LHCN-M2 (cell line): ENCODE measurements at places on chromosomes 6 and 20.
A peak's percentile ranks its signal among the peaks of the same experiment; 100 is the strongest.

- DNase-seq: peak; percentile 27
Measured at GRCh38 chr6:24719125-24719971, at the start of gene C6orf62. Gene C6orf62 (minus strand): TSS chr6:24719154. CDS start chr6:24718668, 486 bp downstream.

DNA sequence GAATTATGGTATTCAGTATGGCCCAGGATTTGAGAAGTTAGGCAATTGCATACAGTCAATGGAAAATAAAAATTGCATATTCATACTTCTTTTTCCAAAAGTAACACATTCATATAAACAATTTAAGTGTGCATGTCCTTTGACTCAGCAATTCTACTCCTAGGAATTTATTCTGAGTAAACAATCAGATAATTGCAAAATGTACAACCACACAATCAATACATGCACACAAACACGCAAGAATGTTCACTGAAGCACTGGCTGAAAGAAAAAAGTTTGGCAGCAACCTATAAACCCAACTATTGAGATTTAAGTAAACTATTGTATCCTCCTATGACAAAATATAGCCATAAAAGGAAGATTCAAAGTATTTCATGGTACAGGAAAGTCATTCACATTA lies 1.6 kb downstream of the CYP39A1 start:
- no peak for DNase-seq

DNA sequence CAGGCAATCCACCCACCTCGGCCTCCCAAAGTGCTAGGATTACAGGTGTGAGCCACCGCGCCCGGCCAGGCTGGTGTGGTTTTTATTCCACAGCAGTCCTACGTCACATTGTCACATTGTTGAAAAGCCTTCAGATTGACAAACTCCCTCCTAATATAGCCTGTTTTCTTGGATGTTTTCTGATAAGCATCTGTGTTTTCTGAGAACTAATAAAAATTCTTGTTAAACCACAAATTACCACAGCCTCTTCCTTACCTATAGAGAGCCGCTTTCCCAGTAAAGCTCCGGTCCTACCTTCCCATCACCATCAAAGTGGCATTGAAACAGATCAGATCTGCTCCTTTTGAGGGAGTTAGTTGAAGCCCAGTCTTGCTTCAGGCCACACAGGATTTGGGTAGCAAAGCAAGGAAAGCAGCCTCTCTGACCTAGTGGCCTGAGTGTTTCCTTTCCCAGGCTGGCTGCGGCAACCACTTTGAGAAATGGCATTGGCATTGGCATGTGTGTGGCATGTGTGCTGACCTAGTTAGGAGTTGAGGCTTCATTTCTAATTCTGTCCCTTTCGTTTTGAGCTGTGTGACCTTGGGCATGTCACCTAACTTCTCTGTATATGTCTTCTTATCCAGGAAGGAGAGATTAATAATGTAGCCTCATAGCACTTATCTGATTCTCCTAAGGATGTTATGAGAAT lies 1.7 kb upstream of the PKIG start:
- no peak for DNase-seq

DNA sequence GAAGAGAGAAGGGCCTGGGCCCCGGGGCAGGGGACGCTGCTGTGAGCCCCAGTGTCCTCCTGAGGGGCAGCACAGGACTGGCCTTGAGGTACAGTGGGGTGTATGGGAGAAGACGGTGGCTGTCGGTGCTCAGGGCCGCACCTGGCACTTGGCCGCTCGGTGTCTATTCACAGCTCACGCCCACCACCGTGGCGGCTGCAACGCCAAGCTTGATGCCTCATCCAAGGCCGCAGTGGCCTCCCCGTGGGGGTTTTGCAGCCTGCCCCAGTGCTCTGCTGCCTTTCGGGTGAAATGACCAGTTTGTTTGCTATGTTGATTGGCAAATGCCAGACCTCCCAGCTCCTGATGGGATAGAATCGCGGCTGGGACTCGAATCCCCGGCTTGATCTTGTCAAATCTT lies 79.5 kb upstream of the SLCO4A1 start:
- DNase-seq: no peak

- no peak for DNase-seq
Measured at GRCh38 chr6:6741264-6741663, 152.7 kb downstream of the LY86 start.

DNA sequence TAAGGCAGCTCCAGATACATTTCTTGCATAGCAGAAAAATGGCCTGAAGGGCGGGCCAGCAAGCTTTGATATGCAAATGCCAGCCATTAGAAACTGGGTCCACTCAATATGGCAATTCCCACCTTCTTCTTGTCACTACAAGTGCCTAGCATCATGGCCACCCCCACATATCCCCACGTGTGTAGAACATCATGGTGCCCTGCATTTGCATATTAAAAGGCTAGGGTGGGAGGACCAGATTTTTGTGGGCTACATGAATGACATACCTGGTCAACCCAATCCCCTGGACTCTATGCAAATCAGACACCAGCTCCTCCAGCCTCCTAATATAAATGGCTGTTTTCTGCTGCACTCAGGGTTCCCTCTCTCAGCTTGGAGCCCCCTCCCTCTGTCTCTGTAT lies 31.7 kb downstream of the PLN start:
- DNase-seq: no peak

GRCh38 chr20:41616228-41616627 lies 1.9 kb downstream of the CHD6 start:
- peak; percentile 21 for DNase-seq

DNA sequence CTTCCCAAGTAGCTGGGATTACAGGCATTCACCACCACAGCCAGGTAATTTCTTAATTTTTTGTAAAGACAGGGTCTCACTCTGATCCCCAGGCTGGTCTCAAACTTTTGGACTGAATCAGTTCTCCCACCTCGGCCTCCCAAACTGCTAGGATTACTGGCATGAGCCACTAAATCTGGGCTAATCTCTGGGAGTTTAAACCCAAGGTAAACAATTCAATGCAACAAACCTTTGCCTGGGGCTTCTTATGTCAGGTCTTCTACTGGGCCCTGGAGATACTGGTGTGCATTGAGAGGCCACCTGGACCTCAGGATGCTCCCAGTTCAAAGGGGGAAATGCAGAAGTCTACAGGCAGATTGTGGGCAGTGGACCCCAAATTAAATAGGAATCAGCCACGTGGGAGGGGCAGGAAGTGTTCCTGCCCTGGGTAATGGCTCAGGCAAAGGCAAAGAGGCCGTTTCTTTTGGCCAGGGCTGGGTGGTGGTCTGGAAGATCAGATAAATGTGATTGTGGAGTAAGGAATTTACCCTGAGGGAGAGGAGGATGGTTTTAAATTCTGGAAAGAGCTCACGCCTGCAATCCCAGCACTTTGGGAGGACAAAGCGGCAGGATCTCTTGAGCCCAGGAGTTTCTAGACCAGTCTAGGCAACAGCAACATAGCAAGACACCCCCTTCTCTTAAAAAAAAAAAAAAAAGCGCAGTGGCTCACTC lies 1.3 kb upstream of the MYBL2 start:
- DNase-seq: no peak

DNA sequence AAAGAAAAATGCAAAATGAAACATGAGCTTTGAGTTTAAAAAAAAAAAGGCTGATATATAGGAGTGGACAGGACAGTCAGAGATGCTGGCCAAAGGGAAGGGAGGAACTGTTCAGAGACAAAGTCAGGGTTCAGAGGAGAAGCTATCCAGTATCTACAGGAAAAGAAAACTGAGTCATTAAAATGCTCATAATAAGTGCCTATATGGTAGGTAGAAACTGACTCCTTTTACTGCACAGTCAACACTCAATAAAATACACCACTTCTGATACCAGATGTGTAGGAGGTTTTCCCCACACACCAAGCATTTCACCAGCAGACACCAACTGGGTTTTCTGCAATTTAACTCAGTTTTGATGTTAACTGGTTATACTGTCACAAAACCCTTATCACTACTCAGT lies 32.9 kb downstream of the FRK start:
- no peak for DNase-seq

- no peak for DNase-seq
Measured at GRCh38 chr20:47802226-47802920, 17.1 kb upstream of the SULF2 start.

DNA sequence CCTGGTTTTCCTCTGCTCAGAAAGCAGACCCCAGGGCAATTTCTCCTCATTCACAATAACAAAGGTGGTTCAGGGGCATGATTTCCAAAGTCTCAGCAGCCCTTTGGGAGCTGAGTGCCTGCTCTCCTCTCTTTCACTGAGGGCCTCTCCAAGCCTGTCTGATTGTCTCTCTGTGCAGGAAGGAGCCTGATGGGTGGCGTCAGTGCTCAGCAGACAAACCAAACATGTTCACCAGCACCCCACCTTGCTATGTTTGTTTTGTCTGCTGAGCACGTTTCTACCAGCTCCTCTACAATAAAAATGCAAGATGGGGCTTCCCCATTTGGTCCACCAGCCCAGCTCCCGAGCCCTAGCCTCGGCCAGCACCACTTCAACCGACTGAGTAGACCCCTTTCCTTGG lies 25.4 kb upstream of the TCP11 start:
- DNase-seq: no peak

DNA sequence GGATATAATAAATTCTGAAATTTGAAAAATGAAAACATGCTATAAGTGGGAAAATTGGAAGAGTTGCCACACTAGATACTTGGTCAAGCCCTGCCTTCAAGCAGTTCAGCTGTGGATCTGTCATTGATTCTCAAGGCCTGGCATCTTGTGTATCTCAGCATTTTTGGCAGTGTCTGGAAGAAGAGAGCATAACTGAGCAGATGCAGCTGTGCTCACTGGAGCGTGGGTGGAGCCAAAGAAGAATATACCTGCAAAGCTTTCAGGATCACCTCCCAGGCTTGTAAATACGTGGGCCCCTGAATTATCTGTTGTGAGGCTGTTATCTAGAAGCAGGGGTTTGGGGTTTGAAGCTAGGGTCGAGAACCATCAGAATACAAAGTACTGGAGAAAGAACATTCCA lies 31.3 kb upstream of the CHD6 start:
- DNase-seq: no peak

DNA sequence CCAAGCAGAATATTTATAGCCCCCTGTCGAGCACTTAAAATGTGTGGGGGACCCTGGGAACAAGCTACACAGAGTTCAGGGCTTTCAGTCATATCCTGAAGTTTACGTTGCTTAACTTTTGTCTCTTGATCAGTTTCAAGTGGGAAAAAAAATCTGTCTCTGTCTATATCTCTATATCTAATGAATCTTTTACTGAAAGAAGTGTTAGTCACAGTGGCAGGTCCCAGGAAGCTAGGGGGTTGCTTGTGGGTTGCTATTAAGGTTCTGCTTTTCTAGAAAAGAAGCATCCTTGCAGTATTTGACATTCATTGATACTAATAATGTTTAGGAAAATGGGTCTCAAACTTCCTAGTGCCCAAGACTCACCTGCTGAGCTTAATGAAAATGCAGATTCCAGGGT lies 76.7 kb upstream of the CLDN20 start:
- no peak for DNase-seq

DNA sequence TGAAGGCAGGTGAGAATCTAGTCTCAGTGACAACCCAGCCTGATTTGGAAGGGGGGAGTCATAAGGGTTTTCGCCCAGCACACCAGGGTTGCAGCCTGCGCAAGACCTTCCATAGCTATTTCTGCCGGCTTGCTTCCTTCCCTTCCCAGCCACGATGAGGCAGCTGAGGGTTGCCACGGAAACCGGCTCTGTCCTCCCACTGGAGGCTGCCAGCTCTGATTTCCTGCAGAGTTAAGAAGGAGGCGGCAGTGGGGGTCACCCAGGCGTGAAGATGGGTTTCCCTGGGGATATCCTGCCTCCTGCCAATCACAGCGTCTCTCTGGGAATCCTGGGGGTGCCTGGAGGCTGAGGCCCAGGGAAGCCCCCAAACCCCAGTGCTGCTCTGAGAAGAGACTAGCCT lies 23.1 kb upstream of the KCNB1 start:
- peak; percentile 40 for DNase-seq

- DNase-seq: no peak
Measured at GRCh38 chr20:34941226-34941625, 14.4 kb downstream of the GSS start.

GRCh38 chr6:74658391-74658790 lies 547.5 kb downstream of the COL12A1 start:
- no peak for DNase-seq

GRCh38 chr20:63829945-63830835 lies 874 bp downstream of the ZBTB46 start:
- DNase-seq: no peak

GRCh38 chr6:24099181-24099580 lies 26.8 kb upstream of the NRSN1 start:
- no peak for DNase-seq

DNA sequence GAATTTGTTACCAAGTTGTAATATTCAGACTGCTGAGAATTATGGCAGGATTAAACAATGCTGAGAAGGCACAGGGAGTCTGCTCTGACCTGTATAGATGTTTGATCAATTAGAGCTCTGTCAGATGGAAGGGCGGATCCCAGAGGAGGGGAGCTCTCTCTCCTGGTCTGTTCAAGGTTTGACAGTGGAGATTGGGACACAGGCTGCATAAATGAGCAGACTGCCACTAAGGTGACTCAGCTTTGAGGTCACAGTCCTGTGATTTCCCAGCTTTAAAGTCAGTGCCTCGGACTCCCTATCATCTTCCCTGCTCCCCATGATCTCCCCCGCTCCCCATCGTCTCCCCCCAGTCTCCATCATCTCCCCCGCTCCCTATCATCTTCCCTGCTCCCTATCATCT lies 59.2 kb upstream of the SLC22A23 start:
- no peak for DNase-seq

GRCh38 chr6:7402716-7403115 lies 13.1 kb downstream of the RIOK1 start:
- DNase-seq: no peak

- DNase-seq: peak; percentile 54
Measured at GRCh38 chr20:49646126-49646525, 67.6 kb downstream of the B4GALT5 start.

- DNase-seq: no peak
Measured at GRCh38 chr20:44921447-44921846, 11.6 kb downstream of the PABPC1L start.

DNA sequence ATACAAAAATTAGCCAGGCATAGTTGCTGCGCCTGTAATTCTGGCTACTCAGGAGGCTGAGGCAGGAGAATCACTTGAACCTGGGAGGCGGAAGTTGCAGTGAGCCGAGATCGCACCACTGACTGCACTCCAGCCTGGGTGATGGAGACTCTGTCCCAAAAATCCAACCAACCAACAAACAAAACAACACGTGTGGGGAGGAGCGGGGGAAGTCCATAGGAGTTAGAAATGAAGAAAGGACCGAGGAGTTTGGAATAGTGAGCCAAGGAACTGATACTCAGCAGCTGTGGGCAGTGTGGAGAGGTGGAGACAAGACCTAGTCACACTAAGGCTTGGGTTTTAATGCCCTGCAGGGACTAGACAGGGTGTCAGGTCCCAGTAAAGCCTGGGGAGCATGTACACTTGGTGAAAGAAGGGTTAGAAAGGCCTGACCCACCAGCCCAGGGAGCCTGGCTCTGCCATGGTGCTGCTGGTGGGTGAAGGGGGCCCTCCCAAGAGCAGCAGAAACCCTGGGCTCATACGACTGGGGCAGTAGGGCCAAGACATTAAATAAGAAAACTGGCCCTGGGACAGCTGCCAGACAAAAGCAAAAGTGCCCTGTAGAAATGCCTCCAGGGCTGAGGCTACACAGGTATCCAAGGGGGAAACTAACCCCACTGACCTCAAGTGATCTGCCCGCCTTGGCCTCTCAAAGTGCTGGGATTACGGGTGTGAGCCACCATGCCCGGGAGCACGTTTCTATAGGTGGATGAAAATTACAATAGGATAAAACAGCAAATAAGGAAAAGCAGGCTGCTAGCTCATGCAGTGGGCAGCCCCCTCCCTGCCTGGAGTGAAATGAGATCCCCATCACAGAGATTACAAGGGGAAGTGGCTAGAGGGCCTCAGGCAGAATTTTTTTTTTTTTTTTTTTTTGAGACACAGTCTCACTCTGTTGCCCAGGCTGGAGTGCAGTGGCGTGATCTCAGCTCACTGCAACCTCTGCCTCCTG lies 58.0 kb downstream of the MYH7B start:
- no peak for DNase-seq
